ENCODE measurements at places on chromosomes 12 and 14.

DNA sequence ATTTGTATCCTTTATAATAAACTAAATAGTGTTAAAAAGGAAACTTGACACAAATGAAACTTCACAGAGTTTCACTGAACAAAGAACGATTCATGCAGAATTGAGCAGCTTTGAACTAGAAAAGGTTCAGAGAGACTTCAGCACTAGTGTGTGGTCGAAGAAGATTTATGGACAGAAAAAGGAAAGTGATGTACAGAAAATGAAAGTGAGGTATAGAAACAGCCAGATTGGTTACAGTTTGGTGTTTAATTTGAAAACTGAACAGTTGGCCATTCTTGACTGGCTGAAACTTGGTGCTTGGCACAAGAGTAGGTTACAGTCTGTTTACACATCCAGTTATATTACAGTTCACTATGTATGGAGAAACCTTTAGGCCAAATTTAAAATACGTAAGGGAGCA lies 207.1 kb downstream of the GALC start:
- no peak for DNase-seq

DNA sequence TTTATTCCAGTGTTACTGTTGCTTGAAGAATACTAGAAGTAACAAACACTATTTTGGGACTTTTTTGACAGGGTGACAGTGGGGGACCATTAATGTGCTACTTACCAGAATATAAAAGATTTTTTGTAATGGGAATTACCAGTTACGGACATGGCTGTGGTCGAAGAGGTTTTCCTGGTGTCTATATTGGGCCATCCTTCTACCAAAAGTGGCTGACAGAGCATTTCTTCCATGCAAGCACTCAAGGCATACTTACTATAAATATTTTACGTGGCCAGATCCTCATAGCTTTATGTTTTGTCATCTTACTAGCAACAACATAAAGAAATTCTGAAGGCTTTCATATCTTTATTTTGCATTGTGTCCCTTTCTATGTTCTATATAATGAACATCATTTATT lies 44.5 kb downstream of the TMPRSS12 start:
- no peak for DNase-seq

GRCh38 chr12:6708960-6709394 lies 8.4 kb upstream of the PIANP start:
- DNase-seq: no peak

- DNase-seq: peak; percentile 36
Measured at GRCh38 chr12:107320929-107321631, 227.7 kb upstream of the CRY1 start.

DNA sequence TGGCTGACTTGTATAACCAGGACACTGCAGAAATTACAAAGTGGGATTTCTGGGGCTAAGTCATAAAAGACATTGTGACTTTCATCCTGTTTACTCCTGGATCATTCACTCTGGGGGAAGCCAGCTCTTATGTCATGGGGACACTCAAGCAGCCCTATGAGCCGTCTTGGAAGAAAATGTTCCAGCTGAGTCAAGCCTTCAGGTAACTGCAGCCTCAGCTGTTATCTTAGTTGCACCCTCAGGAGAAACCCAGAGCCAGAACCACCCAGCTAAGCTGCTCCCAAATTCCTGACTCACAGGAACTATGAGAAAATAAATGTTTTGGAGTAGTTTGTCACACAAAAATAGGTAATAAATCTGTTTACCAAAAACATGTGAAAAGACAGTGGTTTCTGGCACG lies 43.1 kb upstream of the GXYLT1 start:
- no peak for DNase-seq

DNA sequence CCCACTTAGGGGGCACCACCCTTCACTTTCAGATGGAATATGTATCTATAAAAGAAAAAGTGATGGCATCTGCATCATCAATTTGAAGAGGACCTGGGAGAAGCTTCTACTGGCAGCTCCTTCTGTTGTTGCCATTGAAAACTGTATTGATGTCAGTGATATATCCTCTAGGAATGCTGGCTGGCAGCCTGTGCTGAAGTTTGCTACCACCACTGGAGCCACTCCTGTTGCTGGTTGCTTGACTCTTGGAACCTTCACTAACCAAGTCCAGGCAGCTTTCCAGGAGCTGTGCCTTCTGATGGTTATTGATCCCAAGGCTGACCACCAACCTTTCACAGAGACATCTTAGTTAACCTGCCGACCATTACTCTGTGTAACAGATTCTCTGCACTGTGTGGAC lies 44.7 kb downstream of the RIMKLB start:
- DNase-seq: no peak

DNA sequence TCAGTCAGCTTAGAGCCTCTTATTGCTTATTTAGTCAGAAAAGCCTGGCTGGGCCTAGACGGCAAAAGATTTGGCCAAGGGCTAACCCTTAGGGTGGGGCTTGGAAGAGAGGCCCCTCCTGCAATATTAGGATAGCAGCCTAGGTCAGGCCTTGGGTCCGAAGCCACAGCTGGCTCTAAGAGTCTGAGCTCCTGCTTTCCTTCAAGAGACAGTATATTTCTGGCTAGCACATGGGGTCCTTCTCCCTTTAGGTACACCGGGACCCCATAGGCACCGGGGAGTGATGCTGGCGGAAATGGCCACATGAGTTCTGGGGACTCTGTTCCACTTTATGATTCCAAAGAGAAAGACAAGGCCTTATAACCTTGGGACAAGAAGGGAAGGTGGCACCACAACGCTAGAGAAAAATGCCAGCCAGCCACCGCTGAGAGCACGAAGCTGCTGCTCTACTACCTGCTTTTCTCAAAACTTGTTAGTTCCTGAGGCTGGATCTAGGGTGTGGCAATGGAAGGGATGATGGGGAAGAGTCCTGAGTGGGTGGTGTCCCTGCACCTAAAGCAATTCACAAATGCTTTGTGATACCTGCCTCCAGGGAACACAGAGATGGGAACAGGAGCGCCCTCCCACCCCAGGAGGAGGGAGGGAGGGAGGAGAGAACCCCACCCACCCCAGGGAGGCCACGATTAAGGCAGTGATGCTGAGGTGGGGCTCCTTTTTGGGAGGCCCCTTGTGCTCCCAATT lies 3.1 kb upstream of the AVIL start:
- DNase-seq: no peak

DNA sequence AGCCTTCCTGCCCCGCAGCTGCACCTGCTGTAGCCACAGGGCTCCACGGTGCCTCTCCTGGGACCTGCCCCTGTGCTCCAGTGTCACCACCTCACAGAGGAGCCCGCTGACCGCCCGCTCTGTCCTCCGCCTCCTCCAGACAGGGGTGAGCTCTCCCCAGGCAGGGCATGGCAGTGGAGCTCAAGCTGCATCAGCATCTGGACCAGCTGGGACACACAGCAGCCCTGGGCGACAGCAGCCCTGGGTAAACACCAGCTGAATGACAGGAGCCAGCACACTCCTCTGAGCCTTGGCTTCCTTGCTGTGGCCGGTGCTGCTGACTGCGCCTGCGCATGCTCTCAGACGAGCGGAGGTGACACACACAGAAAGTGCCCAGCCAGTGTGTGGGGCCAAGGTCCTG lies 22.0 kb downstream of the CHGA start:
- no peak for DNase-seq

GRCh38 chr12:93126069-93126474 lies 197.0 kb upstream of the EEA1 start:
- no peak for DNase-seq

DNA sequence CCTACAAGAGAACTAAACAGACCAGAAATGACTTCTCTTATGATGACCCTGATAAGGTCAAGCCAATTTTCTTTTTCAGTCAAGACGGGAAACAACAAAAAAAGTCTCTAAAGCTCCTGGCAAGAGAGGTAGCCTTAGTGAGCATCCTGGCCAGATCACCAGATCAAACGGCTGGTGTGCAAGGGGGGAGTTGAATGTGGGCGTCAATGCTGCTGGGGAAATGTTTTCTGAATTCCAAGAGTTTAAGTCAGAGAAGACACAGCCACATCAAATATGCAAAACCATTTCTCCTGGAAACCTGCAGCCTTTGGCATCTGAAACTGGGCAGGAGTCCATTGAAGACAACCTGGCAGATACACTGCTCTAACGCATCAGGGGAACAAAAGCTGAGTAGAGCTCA lies 16.0 kb upstream of the SELPLG start:
- no peak for DNase-seq

DNA sequence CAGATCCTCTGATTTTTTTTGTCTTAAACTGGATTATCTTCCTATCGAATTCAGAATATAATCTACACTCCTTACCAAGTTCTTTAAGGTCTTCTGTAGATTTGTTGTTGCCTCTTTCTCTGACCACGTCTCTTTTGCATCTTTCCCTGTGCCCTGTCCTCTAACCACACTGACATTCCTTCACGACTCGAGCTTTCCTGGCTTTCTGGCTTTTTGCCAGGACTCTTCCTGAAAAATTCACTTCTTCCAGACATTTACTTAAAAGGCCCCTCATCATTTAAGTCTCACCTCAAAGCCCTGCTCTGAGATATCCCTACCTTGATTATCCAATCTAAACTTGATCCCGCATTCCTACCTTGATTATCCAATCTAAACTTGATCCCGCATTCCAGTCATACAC lies 422.3 kb upstream of the DCN start:
- no peak for DNase-seq

GRCh38 chr14:77338302-77338701 lies 17.5 kb downstream of the GSTZ1 start:
- DNase-seq: no peak

DNA sequence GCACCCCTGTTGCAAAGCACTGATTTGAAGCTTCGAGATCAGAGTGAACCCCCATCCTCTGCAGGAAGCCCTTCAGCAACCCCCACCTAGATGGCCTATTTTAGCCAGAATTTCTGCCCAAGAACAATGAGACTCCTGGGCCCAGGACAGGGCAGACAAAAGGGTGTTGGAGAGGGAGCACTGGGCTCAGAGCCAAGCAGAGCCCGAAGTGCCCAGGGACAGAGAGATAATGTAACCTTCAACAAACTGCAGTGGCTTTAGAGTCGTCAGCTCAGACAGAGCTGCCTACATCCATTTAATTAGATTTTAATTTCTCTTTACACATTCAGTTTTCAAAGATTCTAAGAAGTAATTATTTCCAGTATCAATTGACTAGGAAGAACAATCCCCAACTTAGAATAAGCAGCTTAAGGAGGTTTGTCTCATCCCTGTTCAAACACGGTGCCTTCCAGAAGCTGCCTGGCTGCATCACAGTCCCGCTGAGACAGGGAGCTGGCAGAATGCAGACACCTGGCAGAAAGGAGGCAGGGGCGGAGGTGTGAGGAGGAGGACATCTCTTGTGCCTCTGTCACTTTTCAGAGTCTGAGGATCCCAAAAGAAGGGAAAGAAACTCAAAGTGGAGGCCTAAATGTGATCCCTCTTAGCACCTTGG lies 504.9 kb upstream of the CCDC196 start:
- DNase-seq: no peak

DNA sequence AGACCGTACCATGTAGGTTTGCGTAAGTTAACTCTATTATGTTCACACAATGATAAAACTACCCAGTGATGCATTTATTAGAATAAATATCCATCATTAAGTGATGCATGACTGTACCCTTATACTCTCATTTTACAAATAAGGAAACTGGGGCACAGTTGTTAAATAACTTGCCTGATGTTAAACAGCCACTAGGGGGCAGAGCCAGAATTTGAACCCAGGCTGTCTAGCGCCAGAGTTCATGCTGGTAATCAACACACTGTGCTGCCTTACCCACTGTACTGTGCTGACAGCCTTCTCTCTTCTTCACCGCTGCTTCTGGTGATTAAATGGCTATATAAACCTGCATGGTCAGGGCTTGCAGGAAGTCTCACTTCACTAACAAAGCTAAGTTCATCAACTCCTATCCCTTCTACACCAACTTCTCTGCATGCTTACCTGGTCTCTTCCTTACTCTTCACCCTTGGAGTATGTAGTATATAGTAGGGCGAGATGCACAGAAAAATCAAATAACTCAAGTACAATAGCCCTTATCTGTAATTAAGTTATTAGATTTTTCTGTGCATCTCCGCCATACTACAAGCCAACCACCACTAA lies 43.6 kb upstream of the APPL2 start:
- DNase-seq: no peak

DNA sequence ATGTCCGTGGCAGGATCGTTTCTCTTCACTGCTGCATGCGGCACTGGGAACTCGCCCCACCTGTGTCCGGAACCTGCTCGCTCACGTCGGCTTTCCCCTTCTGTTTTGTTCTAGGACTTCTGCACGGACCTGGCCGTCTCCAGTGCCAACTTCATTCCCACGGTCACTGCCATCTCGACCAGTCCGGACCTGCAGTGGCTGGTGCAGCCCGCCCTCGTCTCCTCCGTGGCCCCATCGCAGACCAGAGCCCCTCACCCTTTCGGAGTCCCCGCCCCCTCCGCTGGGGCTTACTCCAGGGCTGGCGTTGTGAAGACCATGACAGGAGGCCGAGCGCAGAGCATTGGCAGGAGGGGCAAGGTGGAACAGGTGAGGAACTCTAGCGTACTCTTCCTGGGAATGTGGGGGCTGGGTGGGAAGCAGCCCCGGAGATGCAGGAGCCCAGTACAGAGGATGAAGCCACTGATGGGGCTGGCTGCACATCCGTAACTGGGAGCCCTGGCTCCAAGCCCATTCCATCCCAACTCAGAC lies 1.2 kb downstream of the FOS start:
- DNase-seq: no peak

DNA sequence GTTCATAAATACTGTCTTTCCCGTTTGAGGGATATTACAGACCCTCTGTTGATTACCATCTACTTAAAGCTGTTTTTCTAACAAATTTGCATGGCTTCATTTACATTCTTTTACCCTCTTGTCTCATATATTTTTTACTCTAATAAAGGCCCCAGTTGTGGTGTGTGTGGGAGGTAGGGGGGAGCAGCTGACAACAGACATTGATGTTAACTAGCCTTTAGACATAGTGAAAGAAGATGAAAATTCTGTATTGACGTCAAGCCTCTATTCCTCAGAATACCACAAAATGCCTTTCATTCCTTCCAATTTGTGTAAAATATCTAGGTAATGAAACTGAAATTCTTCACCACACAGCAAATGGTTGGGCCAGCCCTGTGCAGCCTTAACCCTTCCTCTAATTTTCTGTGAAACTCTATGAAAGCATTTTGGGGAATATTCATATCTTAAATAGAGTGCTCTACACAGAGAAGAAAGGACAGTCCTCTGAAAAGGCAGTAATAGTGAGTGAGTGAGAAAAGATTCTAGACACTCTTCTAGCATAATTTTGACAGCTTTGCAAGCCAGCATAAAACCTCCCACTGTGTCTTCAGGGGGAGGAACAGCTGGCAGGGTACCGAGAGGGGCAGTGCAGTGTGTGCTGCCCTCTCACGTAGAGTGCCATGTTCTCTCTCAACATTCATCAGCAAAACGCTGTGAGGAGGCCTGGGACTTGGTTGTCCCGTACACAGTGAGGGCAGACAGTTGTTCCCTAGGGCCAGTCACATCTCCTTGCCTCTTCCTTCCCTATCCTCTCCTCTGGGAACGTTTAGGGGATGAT lies 20.1 kb upstream of the CERS5 start:
- DNase-seq: no peak

- no peak for DNase-seq
Measured at GRCh38 chr12:109932878-109933503, 32.9 kb downstream of the TCHP start.

GRCh38 chr14:69287098-69288010 lies 27.4 kb downstream of the GALNT16 start:
- DNase-seq: no peak

Data from T-helper 17 cell (primary cell).